Suppressor macrophage treated with lipopolysaccharide for 4 hours (primary cell): ENCODE measurements at places on chromosomes 4 and X.

- DNase-seq: no peak
Observed at GRCh38 chr4:8617486-8618040, 25.0 kb downstream of the CPZ start.

- DNase-seq: no peak
Observed at GRCh38 chrX:70172221-70172620, 5.1 kb upstream of the DGAT2L6 start.

GRCh38 chr4:36327400-36327799, 46.0 kb downstream of the DTHD1 start:
- no peak for DNase-seq

DNA sequence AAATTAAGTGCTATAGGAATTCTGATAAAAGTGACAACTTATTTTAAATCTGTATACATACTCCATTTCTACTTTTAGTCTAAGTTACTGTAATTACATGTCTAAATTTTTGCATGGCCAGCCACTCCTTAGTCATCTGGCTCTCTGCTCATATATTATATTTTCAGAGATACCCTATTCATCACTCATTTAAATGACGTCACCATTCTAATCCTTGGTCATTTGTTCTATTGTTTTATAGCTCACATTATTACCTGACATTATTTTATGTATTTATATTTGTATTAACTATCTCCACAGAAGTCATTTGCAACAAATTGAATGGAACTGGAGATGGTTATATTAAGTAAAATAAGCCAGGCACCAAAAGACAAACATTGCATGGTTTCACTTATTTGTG, 179.6 kb upstream of the CXorf51A start:
- DNase-seq: no peak

DNA sequence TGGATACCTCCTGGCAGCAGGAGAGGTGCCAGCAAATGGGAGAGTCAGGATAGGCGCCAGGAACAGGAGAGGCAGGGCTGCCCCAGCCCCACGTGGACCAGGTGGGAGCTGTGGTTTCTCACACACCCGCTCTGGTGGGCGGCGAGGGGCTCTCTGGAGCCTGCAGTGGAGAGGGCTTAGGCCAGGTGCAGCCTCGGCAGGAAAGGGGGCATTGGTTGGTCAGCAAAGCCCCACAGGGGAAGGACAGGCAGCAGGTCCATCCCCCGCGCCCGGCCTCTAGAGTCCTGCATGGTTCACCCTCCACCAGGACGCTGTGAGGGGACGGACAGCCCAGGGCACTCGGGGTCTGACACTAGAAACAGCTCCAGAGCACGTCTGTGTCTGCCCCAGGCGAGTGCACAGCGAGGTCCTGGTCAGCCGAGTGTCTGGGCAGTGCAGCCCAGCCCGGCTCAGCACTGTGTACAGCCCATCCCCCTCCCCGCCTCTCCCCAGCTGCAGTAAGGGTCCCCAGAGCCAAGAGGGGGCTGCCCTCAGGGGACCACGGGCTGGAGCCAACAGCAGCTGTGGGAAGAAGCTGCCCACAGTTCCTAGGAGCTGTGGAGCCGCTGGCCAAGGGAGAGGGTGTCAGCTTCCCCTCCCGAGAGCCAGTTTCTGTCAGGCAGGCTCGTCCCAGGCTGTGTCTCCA, 8.2 kb downstream of the ATP5ME start:
- no peak for DNase-seq

- DNase-seq: peak; percentile 36
Observed at GRCh38 chrX:39855748-39856129, 242.0 kb downstream of the BCOR start.

GRCh38 chr4:850323-850945, 24.5 kb upstream of the CPLX1 start:
- DNase-seq: no peak

DNA sequence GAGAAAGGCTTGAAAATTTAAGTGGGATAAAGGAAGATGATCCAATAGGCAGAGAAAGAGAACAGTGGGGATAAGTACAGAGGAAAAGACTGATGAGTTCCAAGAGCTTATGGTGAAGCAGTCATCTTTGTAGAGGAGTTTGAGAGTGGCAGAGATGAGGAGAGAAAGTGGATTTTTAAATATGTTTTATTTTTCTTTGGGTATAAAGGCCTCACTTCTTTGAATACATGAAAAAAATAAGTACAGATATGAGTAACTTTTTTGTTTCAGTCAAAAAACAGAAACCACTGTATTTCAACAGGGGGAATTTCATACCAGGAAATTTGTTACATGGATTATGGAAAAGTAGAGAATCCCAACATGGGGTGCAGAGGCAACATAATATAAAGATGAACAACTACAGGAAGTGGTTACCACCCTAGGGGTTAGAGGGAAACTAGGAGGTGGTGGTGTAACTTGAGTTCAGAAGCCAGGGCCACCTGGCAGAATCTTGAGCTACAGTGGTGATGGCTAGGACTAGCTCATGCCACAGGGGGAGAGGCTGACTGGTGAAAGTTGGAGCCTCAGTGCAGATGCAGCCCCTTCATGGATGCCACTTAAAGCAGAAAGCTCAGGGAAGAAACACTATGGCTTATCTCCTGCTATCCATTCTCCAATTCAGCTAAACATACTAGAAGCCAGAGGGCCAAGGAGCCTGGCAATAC, 3.4 kb upstream of the CYBB start:
- no peak for DNase-seq
